HEK293T (cell line): ENCODE measurements at places on chromosomes 5 and 9.

DNA sequence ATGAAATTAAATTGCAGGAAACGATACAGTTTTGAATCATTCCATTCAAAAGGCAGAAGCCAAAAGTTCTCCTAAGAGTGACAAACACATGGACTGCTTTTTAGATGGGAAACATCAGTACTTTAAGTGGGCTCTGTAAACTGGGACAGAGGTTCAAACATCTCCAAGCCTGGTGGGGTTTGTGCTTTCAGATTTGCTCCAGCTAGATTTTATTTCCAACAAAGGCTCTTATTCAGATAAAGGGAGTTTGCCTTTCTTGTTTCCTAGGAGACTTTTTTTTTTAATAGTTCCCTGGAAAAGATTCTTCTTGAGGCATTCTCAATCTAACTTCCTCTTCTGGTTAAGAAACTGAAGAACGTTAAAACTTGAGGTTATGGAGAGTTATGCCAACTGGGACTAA lies 277.6 kb downstream of the TMEM38B start:
- DNase-seq: no peak

DNA sequence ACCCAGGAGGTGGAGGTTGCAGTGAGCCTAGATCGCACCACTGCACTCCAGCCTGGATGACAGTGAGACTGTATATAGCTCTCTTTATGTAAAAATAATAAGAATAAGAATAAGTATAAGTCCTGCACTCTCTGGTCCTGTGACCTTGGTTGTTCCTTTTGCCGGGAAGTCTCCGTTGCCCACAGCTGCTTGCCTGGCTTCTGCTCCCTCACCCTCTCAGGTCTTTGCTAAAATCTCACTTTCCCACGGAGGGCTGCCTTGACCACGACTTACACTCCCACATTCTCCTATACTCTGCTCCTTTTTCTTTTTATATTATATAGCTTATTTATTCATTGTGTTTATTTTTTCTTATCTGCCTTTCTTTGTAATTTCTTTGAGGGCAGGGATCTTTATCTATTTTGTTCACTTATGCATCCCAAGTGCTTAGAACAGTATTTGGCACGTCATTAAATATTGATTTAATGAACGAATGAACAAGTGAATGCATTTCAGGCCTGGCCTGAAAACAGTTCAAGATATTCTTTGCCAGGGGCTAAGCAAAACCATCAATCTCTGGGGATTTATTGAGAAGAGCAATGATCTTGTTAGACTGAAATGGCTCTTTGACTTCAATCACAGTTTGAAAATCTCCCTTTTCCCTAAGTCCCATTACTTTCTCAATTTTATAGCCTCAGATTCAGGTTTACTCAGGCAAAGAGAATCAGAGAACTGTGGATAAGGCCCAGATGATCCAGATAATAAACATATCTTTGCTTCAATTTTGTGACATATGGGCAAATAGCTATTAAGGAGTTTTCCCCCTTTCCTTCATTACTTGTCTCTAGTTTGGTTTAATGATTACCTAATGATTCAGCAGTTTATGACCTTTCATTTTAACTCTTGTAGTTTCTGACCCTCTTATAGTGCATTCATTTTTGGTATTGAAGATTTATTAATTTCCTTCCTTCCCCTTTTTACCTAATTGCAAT lies 60.8 kb upstream of the TMC1 start:
- DNase-seq: no peak

GRCh38 chr5:93800988-93801811 lies 59.8 kb upstream of the POU5F2 start:
- no peak for DNase-seq

GRCh38 chr9:117919538-117919937 lies 215.3 kb downstream of the TLR4 start:
- no peak for DNase-seq

DNA sequence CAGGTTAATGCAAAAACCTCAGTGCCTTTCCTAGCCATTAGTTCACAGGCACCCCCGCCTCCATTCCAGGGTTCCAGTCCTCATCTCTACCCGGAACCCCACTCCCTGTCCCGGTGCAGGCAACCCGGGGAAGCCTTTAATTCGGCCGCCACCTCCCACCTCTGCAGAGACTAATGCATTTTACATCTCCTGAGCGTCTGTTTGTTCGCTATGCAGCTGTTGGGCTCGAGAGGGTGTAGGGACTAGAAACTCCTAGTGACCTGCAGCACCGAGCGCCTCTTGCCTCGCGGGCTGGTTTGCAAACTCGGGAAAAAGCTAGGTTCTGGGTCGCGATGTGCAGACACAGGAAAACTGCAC lies 3.6 kb downstream of the GDNF start:
- DNase-seq: no peak

- DNase-seq: no peak
These were observed 12.9 kb downstream of the TCF7 start for GRCh38 chr5:134127376-134127861.

GRCh38 chr5:124544366-124545055 lies 201.9 kb downstream of the ZNF608 start:
- no peak for DNase-seq

DNA sequence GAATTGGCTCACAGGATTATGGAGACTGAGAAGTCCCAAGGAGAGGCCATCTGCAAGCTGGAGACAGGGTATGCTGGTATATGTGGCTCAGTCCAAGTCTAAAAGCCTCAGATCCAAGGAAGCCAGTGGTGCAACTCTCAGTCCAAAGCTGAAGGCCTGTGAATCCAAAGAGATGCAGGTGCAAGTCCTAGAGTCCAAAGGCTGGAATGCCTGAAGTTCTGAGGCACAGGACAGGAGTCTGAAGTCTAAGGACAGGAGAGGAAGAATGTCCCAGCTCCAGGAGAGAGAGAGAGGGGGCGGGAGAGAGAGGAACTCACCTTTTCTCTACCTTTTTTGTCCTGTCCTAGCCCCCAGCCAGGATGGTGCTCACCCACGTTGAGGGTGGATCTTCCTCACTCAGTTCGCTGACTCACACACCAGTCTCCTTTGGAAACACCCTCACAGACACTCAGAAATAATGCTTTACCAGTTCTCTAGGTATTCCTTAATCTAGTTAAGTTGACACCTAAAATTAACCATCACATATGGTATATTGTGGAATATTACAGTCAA lies 49.6 kb downstream of the KCNN2 start:
- DNase-seq: no peak

- no peak for DNase-seq
These were observed 442.5 kb upstream of the KLF4 start for GRCh38 chr9:107932046-107932445.
